ENCODE measurements at places on chromosomes 16 and 17.

- DNase-seq = peak; percentile 87
Observed at GRCh38 chr17:41464682-41465081, 2.5 kb downstream of the KRT32 start.

- DNase-seq = peak; percentile 1
Observed at GRCh38 chr17:77581480-77581879, 377.0 kb upstream of the TNRC6C start.

- DNase-seq = no peak
Observed at GRCh38 chr17:61397086-61397842, 2.4 kb upstream of the TBX2 start.

- no peak for DNase-seq
Observed at GRCh38 chr16:56944954-56945839, 13.3 kb downstream of the HERPUD1 start.

GRCh38 chr17:75636381-75637142 lies 3.3 kb downstream of the SMIM5 start:
- DNase-seq = no peak

DNA sequence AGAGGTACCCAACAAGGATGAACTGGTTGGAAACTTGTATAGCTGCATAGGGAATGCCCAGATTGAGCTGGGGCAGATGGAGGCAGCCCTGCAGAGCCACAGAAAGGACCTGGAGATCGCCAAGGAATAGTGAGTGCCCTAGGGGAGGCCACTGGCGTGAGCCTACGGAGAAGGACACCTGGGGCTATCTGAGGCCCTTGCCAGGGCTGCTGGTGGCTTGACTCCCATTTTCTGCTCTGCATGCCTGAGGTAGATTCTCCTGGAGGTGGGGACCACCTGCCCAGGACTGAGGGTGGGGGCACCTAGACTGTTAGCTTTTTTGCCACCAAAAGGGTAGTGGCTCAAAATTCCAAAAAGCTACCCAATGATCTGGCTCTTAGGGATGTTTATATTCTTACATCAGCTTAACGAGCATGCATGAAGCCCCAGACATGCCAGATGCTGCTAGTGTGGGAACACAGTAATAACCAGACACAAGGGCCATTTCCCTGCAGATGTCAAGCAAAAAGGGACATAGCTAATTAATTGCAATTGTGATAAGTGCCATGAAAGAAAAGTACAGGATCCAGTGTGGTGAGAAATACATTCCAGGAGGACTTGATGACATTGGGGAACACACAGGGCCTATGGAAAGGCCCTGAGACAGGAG lies 8.8 kb downstream of the ODAD4 start:
- no peak for DNase-seq

- no peak for DNase-seq
Observed at GRCh38 chr17:65959630-65960029, 232.3 kb downstream of the CEP112 start.

- DNase-seq = no peak
Observed at GRCh38 chr17:42286411-42287221, 1.7 kb upstream of the STAT5A start.

DNA sequence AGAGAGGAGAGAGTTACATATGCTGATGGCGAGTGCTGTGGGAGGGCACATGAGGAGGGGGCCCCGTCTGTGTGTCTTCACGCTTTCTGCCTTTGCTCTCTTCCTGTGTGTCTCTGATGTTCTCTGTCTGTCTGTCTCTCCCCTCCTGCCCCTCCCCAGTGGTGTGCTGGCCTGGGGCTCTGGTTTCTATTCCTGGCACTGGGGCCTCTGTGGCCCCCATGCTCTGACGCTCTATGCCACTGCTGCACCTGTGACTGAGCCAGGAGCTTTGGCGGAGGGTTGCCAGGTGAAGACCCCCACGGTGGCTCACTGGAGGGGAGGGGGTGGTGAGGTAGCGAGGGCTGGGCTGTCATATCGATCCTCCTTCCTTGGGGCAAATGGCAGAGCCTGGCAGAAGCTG lies 24.6 kb upstream of the BRD7 start:
- DNase-seq = no peak

- DNase-seq = no peak
Observed at GRCh38 chr17:56694825-56695224, 101.3 kb downstream of the NOG start.

DNA sequence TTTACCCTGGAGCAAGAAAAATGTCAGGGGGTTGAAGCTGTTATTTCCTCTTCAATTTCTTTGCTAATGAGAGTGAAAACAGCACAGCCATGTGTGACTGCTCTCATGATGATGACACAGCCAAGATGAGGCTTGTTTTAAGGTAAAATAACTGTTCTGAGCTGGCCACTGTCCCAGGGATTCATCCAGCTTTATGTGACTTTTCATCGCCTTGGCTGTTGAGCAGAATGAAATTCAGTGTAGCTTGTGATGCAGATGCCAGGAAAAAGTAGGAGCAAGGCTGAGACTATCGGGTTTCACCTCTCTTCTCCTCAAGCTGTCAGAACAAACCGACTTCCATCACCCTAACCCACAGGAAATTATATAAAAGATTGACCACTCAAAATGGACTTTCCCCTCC lies 361.8 kb upstream of the CDH5 start:
- no peak for DNase-seq

DNA sequence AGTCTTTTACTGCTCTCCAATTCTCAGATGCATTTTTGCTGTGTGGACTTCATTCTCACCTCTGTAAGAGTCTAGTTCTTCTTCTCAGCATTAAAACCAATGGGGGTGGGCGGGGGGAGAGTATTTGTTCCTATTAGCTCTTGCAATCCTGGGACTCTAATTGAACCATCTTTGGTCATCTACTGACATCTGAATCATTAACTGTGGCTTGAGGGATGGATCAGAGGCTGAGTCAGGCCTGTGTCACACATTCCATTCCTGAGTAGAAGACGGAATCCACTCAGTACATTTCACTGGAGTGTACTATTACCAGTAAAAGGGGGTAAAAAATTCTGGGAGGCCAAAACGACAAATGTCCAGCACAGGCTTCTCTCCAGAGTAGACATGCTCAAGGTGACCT lies 12.8 kb upstream of the ZNF23 start:
- peak; percentile 86 for DNase-seq

DNA sequence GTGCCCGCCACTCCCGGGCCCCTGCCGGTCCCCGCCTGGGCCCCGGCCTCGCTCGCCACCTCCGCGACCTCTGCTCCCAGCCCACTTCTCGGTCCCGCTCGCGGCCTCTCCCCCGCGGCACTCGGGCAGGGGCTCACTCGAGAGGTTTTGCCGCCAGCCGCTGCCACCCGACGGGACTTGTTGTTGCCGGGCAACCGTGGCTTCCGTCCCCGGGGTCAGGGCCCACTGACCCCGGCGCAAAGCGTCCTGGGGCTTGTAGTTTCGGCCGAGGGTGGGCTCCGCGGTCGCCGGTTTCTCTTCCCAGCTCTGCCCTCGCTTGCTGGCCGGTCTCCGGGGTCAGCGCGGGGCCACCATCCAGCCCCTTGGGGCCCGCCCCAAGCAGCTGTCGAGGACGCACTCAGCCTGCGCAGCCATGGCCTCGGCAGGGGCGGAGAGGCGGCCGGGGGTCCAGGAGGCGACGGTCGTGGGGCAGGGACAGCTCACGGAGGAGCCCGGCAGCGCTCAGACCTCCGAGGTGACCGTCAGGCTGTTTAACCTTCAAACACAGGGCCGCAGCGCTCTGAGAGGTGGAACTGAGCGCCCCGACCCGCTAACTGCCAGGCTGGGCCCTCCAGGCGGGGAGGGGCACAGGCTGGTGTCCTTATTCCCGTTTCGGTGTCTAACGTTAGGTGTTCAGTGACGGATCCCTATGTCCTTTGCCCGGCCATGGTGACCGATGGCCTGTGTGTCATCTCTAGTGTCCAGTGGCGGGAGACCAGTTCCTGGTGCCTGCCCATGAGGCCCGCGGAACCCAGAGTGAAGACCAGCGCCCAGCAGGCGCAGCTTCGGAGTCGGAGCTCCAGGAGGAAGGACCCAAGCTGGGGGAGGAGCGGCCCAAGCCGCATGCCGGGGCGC lies at the start of the genes C16orf86 and ENKD1:
Gene C16orf86, plus strand, starts transcription at position 256 of the 894 bp plus-strand sequence. Its CDS starts 157 bp downstream, at position 413.
Gene ENKD1, minus strand, starts transcription at position 192 of the 894 bp plus-strand sequence. CDS start 308 bp downstream, outside the sequence.
- peak; percentile 70 for DNase-seq

- no peak for DNase-seq
Observed at GRCh38 chr17:82157046-82158035, 55.3 kb downstream of the CCDC57 start.

DNA sequence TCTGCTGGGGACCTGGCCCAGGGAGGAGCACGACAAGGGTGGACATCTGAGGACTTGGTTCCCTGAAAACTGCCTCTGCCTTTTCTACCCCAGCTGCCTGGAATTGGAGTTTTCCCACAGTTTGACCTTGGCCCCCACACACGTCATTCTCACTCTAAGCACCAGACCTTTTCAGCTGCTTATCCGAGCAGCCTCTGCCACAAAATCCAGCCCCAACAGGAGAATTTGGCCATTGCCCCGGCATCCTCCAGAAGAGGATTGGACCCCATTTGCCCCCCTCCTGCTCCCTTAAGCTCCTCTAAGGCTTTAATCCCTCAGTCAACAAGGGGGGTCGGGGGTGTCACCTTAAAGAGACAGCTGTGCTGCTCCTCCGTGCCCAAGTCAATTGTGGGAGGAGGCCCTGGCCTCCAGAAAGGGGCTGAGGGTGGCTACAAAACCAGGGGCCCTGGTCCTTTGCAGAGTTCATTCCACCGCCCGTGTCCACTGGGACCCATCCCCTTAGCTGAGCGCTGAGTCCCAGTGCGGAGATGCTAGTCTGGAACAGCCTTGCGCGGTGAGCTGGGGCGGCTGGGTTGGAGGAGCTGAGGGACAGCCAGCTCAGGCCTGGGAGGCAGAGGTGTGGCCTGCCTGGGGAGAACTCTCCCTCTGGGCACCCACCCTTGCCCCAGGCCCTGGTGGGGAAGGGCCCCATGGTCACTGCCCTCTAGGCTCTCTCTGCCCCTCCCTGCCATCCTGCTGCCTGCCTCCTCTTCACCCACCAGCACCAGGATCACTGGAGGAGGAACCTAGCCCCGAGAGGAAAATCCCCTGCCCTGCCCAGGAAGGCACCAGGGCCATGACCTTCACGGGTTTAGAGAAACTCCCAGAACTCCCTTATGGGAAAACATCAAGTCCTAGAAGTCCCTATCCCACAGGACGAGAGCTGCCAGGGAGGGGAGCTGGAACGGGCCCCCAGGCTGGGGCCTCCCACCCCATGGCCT lies 18.8 kb downstream of the TTYH2 start:
- DNase-seq = no peak

GRCh38 chr17:78817123-78817522 lies 23.5 kb downstream of the USP36 start:
- DNase-seq = no peak

DNA sequence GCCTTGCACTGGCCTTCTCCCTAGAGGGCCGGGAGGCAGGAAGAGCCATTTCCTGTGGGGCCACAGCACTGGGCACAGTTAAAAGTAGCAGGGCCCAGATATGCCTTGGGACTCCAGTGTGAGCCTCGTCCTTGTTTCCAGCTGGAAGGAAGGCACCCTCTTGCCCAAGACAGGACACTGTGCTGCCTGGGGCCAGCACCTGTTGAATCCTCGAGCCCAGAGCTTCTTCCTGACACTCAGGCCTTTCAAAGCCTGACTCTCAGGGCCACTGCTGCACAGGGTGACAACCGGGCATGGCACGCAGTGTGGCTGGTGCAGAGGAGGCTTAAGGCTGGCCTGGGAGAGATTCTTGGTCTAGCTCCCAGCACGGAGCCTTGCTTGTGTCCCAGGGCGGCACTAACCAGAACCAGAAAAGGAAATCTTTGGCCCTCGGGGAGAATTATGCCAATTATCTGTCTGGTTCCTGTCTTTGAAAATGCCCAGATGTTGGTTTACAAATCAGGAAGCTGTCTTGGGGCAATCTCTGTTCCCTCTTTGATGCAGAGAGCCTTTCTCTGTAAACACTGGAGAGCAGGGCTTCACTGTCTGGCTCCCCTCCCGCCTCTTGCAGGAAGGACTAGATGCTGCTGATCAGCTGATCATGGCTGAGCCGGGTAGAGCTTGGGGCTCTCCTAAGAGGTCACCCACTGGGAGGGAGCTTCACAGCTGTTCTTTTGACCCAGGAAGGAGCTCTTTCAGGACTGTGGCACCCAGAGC lies 11.1 kb downstream of the LDHD start:
- DNase-seq = no peak

- peak; percentile 70 for DNase-seq
Observed at GRCh38 chr16:89401641-89402445, 88.5 kb downstream of the ANKRD11 start.

DNA sequence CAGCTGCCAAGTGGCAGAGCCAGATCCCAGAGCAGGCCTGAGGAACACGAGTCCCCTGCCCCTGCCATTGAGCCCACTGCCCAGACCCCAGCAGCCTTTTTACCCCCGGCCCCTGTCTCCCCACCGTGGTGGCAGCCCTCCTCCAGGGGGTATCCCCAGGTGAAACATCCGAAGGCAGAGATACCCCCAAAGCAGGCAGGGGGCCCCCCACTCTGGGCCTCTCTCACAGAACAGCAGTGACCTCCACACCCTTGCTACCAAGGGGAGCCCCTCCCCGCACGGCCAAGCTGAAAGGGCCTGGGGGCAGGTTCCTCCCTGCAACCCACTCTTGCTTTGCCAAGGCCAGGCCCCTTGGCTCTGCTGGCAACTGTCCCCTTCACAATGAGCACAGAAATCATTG lies 142.2 kb downstream of the ENGASE start:
- DNase-seq = no peak

GRCh38 chr17:72749119-72749572 lies 343.3 kb downstream of the SLC39A11 start:
- no peak for DNase-seq

DNA sequence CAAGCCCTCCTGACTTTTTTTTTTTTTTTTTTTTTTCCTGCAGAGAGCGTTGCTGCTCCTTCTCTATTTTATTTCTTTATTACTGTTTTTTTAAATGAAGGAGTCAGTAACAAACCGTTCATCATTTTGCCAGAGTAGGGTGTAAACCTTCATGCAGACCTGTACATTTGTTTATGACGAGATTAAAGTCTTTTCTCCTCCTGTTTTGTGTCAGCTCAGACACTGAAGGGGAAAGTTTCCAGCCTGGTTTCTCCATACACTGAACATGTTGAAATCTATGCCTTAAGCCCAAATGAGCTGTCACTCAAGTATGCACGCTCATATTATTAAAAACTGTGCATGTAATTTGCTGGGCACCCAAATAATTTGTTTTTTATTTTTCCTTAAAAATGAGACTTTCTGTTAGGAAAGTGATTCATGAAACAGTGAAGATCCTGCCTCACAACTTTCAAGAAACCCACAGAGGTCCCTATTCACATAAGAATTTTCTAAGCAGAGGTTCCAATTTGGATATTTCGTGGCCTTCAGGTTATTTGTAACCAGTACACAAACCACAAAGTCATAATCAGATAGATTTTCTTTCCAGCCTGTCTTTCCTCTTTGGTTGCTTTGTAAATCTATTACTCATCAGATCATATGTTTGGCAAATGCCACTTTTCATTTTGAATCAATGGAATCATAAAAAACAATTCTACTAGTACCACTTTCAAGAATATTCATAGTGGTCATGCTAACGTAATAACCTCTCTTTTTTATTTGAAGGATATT lies 700.3 kb downstream of the MAF start:
- no peak for DNase-seq
